Occipital lobe (tissue), 3 donors: ENCODE measurements at places on chromosomes 5 and 9.
A peak's percentile ranks its signal among the peaks of the same experiment; 100 is the strongest.

DNA sequence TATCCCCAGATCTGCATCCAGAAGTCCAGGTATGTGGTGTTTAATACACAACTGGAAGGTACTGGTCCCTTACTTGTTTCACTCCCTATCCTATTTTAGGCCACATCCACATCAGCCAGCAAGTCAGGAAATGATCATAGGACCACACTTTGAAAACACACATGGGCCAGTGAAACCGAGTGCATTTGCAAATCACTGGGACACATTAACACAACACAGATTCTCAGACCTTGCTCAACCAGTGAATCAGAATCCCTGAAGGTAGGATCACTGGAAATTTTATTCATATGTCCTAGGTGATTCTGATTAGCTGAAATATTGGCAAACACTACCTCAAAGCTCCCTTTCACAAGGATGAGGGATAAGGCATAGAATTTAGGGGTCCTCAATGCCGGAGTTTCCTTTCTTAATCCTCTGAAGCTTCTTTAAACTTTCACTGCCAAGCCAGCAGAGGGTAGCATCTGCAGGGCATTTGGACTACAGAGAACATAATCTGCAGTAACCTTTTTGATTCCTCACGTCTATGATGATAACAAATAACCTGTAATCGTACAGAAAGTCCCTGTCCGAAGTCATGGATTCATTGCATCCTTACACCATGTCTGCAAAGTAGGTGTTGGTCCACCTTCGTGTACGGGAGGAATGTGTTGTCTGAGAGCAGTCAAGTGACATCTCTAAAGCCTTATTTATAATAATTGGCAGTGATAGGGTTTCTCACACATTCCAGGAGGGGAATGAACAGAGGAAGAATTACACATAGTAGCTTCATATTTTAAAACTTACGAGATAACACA, 11.0 kb upstream of the ABLIM3 start:
- no peak for DNase-seq

- DNase-seq: no peak
These were observed 46.6 kb downstream of the KLHL3 start for GRCh38 chr5:137689306-137689705.

GRCh38 chr5:82537687-82538306, 259.6 kb upstream of the RPS23 start:
- no peak for DNase-seq

GRCh38 chr5:9192266-9192665, 353.6 kb downstream of the SEMA5A start:
- DNase-seq: no peak

GRCh38 chr5:175854231-175855040, 16.9 kb upstream of the CPLX2 start:
- no peak for DNase-seq

DNA sequence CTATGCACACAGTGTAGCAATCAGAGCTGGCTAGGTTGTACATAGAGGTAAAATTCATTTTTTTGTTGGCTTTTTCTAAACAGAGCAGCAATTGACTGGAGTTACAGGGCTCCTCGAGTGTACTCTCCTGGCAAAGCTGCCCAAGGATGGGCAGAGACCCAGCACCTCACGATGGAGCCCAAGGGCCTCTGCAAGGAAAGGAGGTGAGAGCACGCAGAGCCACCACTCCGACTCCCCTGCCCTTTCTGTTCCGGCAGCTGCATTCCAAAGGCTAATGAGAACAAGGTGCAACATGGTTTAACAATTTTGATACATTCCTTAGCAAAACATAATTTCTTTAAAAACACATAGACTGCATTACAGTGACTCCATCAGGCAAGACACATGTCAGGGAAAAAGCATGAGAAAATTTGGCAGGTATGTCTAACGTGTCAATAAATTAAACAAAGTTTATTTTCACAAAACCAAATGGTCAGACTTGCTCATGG, 47.5 kb downstream of the SAXO1 start:
- DNase-seq: no peak

DNA sequence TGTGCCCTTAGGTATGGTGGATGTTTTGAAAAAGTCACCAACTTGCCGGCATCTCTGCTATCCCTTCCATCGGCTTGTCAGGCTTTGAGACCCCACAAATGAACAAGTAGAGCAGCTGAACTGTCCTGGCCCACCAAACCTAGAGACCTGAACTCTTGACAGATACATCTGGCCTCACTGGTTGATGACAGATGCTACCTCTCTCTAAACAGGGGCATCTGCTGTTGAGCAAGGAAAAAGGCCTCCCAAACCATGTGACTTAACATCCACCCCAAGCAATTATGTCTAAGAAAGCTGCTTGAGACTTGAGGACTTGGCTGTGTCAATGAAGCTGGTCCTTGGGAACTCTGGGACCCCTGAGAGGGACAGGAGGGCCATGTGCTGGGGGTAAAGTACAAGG, 2.3 kb downstream of the CCNI2 start:
- DNase-seq: no peak

GRCh38 chr5:178434851-178435250, 155.3 kb downstream of the COL23A1 start:
- DNase-seq: no peak

- DNase-seq: no peak
These were observed 51.2 kb upstream of the ADRA1B start for GRCh38 chr5:159864885-159865691.

DNA sequence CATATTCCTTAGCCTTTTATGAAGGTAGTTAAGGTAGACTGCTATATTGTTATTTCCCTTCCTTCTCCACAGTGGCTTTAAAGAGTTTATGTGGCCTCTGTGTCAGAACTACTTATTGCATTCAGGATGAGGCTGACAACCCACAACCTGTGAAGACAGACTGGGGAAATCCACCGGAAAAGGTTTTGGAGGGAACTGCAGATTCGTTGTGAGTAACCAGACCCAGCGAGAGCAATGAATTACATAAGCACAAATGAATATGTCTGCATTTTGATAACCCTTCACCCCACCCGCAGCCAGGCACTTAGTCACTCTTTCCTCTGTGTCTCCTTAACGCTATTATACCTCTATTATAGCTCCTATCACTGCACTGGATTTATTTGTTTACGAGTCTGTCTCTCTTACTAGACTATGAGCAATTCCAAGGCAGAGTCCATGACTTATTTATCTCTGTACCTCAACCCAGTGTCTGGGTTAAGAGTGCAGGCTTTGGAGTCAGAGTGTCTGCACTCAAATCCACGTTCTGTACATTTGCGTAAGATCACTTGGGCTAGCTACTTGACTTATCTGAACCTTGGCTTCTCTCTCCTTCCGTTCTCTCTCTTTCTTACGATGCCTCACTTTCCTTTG, 19.2 kb downstream of the KCTD16 start:
- DNase-seq: no peak

- DNase-seq: no peak
These were observed 440.0 kb upstream of the MPDZ start for GRCh38 chr9:13719446-13719845.

DNA sequence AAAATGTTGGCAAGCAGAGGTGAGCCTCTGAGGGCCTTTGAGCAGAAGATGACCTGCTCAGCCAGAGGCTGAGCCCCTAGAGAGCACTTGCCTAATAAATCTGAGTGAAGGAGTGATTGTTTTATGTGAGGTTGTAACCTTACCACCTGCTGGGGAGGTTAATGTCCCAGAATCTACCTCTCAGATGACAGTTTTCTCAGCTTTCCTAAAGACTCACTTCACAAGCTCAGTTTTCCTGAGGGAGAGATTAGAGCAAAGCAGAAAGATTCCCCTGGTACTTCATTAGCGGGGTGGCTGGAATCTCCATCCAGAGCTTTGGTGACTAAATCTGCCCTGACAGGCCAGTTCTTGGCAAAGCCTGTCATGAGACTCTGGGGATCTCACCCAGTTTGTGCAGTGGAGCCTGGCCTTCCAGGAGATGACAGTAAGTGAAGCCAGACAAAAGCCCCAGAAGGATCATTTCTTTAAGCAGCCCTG, 48.8 kb upstream of the GALNT10 start:
- no peak for DNase-seq

GRCh38 chr5:33241802-33242201, 199.0 kb upstream of the TARS1 start:
- no peak for DNase-seq

DNA sequence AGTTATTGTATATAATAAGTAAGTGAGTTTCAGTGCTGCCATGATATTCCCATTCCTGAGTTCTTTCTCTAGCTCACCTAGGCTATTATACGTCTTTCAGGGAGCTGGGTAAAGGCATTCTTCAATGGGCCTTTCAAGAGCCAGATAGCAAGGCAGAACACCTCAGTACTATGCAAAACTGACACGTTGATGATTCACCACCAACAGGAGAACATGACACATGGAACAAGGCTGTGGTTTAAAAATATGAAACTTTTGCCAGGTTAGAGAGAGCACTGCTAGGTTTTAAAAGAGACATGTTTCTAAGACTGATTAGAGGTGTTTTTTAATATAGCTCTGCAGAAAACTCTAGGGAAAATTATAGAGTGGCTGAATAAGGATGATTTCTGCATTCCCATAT, 95.9 kb downstream of the UGCG start:
- no peak for DNase-seq

DNA sequence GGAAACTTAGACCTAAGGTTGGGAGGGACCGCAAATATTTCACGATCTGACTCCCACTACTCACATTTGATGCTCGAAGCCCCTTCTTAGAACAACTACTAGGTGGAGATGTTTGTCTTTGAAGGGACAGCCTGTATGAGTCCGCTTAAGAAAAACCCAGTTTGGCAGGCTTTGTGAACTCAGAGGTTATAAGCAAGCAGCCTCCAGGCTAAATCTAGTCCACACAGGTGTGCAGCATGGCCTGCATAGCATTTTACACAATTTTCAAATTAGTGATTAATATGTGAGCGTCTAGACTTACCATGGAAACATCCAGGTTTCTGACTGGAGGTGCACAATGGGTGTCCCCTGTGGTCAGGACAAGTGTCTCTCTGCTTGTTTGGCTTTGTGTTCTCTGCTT, 127.1 kb downstream of the KIF4B start:
- DNase-seq: no peak

GRCh38 chr5:7592910-7593309, 197.0 kb downstream of the ADCY2 start:
- DNase-seq: no peak

DNA sequence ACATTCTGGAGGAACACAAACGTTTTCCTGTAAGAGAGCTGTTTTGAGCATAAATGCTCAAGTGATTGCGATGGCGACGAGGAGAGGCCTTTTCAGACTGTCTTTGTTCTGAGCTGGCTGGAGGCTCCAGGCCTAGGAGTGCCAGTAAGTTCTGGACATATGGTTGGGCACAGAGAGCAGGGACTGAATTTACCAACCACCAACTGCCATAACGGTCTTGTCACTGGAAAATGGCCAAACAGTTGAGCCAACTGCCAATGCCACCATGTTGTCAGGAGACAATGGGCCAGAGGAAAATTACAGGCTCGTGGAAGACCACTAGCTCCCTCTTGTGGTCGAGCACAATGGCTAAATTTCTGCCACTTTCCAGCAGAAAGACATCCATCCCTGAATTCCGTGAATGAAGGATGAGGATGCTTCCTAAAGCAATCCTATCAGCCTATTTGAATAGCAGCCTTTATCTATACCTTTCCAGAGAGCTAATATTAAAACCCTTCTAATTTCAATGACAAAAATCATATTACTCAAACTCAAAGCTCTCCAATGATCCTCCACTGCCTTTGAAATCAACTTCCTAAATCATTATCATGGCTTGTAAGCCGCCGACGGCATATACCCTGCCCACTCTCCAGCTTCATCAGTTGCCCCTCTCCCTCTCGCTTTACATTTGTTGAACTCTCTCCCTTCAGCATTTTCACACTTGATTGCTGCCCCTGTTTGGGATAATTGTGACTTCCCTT, 66.9 kb upstream of the GLIS3 start:
- DNase-seq: peak; percentile 48

GRCh38 chr5:147188200-147189108, 46.4 kb upstream of the STK32A start:
- DNase-seq: no peak

- no peak for DNase-seq
These were observed 865.0 kb downstream of the NR2F1-AS1 start for GRCh38 chr5:92715946-92716520.

DNA sequence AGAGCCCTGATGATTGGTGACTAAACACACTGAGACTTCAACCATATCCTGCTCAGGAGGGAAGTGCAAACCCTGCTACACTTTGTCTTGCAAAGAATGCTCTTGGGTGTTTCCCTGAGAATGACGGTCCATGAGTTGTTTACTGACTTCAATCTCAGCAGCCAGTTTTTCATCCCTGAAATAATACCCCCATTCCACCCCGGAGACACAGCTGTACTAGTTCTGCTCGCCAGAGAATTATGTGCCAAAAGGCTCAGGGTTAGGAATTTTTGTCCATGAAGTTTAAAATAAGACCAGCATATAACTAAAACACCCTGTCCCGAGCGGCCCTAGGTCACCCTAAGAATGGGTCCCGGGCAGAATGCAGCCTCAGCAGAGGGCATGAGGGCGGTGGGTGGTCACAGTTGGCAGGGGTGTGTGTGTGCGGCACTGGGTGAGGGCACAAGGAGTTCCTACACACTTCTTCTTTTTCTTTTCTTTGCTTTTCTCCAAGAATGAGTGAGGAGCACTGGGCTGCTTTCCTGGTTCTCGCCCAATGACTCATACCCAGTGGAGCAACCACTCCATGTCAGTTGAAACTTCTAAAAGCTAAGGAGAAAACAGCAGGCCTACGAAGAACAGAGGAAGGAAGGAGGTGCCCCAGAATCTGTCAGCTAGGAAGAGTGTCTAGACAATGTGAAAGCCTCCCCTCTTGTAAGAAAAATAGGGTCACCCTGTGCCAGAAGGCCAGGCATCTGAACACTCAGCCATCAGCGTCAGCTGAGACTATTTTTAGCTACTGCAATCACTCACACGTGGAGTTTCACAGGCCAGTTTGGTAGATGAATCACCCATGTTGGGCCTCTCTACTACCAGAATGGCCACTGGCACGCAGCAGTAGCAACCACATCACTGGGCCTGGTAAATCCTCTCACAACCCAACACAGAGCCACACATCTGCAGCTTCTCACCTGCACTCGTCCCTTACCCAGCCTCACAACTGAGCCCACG, 105.9 kb downstream of the DPYSL3 start:
- DNase-seq: peak; percentile 15

DNA sequence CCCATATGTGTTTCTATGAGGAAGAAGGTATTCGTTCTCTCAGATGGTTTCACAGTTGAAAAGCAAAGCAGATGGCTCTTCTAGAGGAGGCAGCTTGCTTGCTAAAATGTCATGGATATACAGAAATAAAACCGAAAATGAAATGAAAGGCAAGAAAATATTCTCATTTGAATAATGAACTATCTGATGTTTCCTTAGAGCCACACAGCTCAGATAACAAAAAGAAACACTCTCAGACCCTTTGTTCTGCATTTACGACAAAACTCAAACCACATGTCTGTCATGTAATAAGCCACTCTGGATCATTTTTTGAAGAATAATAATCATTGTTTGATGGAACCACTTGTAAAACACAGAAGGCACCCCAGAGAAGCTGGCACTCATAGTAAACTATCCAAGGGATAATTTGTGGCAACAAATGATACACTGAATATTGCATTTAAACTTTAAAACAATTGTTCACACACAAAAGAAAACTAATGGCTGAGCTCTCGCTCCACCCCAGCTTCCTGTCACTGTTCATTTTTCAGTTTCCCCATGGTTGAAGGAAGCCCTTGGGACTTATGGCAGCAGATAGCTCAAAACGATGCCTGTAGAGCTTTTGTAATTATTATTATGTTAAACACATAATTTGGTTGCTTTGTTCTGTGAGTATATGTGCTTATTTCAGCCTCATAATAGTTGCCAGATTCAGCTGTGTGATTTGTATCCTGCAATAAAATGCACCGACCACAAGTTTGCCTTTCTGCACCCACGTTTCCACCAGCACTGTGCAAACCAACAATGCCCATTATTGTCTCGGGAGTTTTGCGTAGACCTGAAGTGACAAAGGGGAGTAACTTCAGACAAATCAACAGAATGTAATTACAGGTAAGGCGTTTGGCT, 256.0 kb downstream of the TMEM167A start:
- DNase-seq: no peak
